ENCODE measurements at places on chromosomes 7 and 10.
A peak's percentile ranks its signal among the peaks of the same experiment; 100 is the strongest.

GRCh38 chr7:142880876-142881505 lies 4.6 kb downstream of the TRPV6 start:
- DNase-seq: no peak

DNA sequence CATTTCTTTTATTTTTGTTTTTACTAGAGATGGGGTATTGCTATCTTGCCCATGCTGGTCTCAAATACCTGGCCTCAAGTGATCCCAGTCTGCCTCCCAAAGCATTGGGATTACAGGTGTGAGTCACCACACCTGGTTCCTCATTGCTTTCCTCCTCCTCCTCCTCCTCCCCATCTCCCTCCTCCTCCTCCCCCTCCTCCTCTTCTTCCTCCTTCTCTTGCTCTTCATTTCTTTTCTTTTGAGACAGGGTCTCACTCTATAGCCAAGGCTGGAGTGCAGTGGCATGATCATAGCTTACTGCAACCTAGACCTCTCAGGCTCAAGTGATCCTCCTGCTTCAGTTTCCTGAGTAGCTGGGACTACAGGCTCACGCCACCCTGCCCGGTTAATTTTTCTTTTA lies 22.2 kb downstream of the LRRC20 start:
- no peak for DNase-seq

DNA sequence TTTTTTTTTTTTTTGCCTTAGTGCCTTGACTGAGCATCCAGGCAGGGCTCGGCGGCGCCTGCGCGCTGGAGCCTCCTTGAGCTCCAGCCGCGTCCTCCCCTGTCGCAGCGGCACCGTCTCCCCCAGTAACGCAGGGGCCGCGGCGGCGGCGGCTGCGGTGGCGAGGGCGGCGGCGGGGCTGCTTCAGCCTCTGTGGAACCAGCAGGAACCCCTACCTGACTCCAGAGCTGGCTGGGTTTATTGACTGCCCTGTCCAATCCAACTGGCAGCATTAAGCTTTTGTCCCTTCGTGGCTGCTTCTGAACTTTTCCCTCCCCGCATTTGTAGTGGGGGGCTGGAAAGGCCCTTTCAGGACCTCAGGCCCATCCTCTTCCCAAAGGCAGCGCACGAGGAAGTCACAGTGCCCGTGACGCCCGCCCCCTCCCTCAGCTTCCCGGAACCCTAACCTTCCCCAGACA lies at the start of gene GPR85:
GPR85 (minus strand) TSS at position 397 of the 458 bp plus-strand sequence. CDS start 2,106 bp downstream, outside the sequence.
- DNase-seq: peak; percentile 30

GRCh38 chr7:139118234-139118804 lies 8.8 kb upstream of the ZC3HAV1 start:
- no peak for DNase-seq

GRCh38 chr7:137245890-137246289 lies 97.6 kb downstream of the PTN start:
- DNase-seq: no peak

DNA sequence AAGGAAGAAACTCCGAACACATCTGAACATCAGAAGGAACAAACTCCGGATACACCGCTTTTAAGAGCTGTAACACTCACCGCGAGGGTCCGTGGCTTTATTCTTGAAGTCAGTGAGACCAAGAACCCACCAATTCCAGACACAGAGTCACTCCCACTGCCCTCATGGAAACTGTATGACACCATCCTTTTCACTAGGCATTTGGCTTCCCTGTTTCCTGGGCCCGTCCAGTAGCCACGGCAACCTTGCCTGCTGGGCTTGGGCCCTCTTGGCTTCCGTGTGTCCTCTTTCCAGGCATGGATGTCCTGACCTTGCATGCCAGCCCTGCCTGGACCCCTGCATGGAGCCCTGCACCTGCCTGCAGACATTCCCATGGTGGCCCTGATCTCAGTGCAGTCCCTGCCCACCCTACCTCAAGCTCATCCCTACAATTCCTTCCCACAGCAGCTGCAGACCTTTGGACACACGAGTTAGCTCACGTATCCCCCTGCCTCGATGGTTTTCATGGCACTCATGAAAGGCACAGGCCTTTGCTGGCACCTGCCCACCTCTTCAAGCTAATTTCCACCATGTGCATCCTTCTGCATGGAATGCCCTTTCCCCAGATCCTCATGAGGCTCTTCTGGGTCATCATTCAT lies 6.7 kb downstream of the SH2D4B start:
- DNase-seq: no peak

DNA sequence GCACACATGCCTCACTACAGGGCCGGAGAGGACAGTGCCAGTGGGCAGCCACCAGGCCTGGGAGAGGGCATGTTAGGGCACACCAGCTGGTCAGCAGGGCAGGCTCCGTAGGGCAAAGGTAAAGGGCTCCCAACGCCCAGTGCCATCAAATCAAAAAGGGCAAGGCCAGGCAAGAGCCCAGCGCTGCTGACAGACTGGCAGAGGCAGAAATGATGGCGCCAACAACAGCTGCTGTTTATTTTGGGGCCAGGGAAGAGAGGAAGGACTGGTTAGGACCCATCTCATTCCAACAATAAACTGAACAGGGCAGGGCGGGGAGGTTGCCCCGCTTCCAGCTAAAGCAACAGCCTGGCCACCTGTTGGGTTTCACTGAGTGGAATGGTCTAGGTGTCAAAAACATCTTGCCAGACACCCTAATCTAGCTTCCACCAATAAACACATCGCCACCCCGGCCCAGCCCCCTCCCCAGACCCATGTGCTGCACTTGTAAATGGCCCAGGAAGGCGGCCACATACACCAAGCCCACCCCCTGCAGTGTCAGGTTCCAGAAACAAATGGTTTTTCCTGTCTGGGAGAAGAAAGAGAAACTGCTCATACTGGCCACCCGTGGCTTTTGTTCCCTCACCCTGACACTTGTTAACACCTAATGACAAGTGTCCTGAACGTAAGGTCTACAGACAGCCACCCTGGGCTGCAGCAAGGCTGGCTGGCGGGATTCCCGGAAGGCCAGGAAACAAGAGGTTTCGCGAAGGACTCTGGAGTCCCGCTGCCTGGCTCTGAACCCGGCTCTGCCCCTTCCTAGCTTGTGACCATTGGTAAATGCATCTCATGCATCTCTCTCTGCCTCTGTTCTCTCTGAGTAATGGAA lies 15.3 kb downstream of the SH3PXD2A start:
- no peak for DNase-seq

- no peak for DNase-seq
Observed at GRCh38 chr10:103619424-103620351, 126.2 kb downstream of the NEURL1 start.

GRCh38 chr7:81161451-81162075 lies 242.7 kb upstream of the SEMA3C start:
- peak; percentile 70 for DNase-seq

DNA sequence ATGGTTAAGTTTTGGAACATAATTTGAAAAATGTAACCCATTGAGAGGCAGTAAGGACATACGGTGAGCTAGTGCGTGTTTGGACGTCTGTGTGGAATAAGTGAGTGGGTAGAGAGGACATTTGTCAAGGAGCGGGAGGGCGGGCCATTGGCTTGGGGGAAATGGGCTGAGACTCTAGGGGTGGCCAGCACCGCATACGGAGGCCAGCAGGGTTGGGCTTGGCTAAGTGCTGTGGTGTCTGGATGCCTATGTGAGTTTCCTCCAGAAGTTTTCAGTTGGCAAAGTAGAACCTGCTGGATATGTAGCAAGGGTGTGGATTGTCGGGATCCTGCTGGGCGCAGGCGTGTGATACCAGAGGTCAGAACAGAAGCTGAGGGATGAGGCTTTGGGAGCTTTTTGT lies 103.0 kb downstream of the TCF7L2 start:
- no peak for DNase-seq

DNA sequence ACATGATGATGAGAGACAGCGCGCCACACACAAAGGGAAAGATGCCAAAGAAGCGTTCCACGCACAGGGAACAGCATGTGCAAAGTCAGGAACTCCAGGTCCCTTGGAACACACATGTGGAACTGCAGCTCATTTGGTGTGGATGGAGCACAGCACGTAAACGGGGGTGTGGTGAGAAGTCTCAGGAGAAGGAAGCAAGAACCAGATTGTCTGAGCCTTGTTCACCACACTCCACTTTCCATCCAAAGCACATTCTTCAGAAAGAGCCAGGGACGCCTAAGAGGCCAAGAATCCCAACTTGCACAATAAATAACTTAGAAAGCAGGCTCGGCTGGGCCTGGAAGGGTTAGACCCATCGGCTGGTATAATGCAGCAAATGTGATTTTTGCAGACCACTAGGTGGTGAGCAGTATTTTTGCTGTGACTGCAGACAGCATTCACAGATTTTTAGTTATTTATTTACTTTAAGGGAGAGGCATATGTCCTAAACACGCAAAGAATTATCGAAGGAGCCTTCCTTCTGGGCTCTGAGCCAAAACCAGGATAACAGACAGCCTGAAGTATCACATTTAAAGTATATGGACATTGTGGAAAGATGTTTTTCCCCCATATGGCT lies 27.9 kb upstream of the ASCC1 start:
- DNase-seq: peak; percentile 94

DNA sequence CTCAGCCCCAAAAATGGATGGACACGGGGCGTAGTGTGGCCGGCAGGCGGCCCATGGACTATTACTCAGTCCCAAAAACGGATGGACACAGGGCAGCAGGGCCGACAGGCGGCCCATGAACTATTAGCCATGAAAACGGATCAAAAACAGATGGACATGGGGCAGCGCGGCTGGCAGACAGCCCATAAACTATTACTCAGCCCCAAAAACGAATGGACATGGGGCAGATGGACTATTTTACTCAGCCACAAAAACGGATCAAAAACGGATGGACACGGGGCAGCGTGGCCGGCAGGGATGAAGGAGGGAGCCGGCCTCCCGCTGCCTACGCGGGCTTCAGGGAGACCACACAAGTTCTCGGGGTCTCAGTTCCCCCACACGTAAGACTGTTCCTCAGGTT lies 32.9 kb downstream of the GPER1 start:
- DNase-seq: no peak

- DNase-seq: no peak
Observed at GRCh38 chr7:4181446-4181845, 500.6 kb upstream of the FOXK1 start.

DNA sequence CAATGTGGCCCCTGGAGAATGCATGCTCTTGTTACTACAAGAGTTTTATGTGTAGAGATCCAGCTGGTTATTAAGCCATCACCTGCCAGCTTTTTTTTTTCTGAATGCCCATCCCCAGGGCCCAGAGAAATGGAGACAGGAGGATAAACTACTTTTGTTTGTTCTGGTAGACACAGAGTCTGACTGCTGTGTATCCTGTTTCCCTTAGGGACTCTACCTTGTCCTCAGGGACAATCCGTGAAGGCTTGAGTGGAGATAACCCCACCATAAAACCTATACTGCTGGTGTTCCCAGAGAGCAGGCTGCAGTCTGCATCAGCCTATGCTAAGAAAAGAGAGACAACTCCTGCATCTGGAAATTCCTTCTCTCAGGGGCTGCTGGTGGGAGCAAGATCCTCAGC lies at the start of gene OR2A5:
OR2A5 (plus strand) TSS at position 301 of the 400 bp plus-strand sequence. CDS start 1,454 bp downstream, outside the sequence.
- no peak for DNase-seq

GRCh38 chr7:20316706-20317105 lies 14.0 kb upstream of the ITGB8 start:
- no peak for DNase-seq

DNA sequence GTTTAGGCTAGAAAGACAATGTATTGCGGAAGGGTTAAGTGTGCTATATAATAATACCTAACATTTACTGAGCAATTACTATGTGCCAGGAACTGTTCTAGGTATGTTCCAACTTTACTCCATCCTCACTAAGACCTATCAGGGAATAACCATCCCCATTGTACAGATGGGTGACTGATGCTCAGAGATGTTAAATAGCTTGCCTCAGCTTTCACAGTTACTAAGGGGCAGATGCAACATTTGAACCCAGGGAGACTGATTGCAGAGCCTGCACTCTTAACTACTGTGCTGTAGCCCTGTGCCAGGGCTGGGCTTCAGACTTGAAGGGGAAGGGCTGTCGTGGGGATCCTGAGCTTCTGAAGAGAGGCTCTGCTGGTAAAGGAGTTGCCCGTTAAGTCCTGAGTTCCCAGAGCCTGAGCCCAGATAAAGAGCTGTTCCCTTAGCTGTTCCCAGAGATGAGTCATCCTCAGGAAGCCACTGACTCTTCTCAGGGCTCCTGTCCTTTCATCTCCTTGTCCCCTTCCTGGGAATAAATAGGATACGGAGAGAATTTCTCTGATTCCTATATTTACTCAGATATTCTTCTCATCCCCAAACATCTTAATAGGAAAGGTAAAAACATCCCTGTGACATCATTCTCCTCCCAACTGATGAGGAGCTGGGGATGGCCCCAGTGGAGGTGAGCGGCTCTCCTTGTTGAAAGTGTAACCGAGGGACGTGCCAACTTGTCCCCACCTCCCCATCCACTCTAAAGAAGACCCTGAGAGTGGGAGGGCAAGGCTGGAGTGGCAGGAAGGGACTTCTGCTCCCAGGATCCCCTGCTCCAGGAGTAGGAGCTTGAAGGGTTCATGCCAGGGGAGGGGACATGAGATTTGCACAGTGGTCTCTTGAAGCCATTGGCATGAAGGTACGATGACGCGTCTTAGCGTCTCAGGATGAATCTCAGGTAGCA lies 28.0 kb upstream of the HABP2 start:
- DNase-seq: no peak

- no peak for DNase-seq
Observed at GRCh38 chr7:5296611-5297226, 14.0 kb downstream of the SLC29A4 start.

DNA sequence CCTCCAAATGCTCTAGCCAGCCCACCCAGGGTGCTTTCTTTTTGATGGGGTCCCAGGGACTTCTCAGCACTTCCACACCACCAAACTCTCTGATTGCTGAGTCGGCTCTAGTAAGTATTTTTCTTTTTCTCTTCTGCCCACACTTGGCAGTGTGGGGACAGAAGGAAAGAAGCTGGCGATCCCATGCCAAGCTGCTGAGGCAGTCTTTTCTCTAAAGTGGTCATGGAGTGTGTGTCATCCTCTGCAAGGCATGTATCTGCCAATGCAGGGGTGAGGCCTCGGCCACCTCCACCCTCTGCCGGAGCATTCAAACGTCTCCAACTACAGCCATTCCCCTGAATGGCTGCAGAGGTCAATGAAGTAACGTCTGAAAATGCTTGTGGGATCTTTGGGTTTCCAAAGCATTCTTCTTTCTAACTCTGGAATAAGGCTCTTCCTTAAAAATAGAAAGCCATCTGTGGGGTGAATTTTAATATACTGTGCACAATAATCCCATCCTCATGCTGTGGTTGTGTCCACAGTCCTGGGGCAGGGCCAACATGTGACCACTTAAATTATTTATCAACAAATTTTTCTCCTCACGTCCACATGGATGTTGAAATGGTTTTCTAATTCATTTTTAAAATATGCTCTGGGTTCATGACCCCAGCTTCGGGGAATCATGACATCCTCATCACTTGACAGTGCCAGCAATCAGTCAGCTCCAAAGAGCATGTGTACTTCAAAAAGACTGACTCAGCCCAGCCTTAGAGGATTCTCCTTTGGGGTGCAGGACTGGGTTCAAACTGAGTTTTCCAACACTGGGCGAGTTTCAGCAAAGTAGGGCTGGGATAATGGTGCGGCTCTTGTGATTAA lies 171.3 kb upstream of the ITGB1 start:
- DNase-seq: peak; percentile 93

DNA sequence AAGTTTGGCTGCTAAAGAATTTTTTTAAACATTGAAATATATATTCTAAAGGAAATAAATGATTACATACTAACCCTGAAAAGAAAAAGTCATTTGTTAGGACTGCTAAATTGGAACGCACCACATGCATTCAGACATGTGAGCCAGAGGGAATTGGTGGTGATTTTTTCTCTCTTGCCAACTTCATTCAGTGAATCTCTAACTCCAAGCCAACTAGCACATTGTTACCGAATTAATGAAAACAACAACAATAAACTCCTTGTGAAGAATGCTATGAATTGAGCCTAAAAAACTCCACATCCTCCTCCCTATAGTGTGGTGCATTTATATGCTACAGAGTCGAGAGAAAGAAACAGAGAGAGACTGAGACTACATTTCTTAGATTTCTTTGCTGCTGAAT lies 135.5 kb upstream of the CACNA2D1 start:
- no peak for DNase-seq

All from AG09319 (cell line).